ENCODE measurements at places on chromosomes 6 and 20. TPM values are rescaled to one million over a fixed set of nuclear protein-coding genes. Genes with fewer than 3 reads are reported as not detected.

The CD40 gene
- 12.7 TPM for total RNA-seq

- DNase-seq = no peak
Observed at GRCh38 chr20:62543470-62544302, 67.9 kb upstream of the GATA5 start.

GRCh38 chr20:25061103-25061799 lies 3.3 kb upstream of the ACSS1 start:
- no peak for DNase-seq

The HLA-DRA gene
- not detected for total RNA-seq

DNA sequence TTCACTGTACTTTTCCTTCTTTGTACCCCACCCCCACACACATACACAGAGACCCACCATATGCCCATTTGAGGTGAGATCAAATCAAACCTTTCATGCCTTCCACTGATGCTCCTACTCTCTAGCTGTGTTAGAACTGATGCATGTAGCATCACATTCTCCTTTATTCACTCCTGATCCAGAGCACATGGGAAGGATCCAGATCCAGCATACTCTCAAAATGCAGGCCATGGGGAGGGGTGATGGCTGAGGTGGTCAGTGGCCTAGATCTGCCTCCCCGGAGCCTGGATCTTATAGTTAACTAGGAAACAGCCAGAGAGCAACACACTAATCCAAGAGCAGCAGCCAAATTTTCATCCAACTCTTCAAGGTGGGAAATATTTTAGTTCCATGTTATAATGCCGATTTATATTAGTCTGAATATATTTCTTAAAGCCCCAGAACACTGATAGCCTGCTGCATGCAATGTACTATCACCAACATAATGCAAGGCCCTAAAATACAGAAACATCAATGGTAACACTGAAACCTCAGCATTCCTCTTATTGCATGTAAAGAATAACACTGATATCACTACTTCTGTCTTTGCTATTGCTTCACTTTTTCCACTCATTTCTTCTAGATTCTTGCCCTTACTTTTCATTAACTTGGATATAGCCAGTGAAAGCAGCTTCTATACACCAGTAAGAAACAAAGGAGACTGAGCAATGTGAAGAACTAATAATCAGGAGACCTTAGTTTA lies 126.8 kb upstream of the BEND6 start:
- no peak for DNase-seq

GRCh38 chr20:10642856-10643559 lies 30.8 kb downstream of the JAG1 start:
- DNase-seq = no peak

DNA sequence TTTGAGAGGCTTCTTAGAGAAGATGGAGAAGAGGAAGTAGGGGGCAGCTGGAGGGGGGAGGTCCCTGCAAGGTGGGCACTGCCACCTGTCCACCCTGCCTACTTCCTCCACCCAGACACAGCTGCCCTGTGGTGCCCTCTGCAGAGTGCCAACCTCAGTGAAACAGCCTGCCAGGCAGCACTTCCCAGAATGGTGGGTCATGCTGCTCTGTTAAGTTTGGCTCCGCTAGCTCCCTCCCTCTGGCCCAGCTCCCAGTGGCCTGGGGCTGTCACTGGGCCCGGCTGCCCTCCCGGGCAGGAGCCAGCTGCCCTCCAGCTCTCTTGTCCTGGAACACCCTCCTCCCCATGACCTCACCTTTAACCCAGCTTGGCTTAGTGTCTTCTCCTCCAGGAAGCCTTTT lies 5.1 kb upstream of the EPB41L1 start:
- no peak for DNase-seq

- DNase-seq = no peak
Observed at GRCh38 chr20:62205618-62206387, 14.3 kb downstream of the HRH3 start.

- DNase-seq = no peak
Observed at GRCh38 chr6:87675004-87675681, 26.9 kb downstream of the AKIRIN2 start.

DNA sequence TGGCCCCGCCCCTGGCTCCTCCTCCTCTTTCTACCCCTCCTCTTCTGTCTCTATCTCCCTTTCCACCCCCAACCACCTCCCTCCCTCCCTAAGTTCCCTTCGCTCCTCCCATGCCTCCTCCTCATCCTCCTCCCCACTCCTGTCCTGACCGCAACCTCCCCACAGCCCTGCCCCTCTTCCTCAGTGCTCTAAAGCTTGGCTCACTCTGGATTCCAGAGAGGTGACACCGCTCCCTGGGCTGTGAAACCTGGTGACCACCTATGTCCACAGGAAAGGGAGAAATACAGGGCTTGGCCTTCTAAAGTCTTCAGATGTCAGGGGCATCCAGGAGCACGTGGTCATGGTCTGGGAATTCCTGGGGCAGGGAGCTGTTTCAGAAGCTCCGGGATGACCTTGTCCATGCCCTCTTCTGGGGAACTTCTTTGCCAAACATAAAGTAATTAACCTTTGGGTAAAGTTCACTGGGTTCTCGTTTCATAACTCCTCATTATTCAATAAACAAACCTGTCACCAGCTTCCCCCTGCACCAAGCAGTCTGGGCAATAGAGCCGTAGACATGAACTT lies 345 bp upstream of the CST5 start:
- no peak for DNase-seq

DNA sequence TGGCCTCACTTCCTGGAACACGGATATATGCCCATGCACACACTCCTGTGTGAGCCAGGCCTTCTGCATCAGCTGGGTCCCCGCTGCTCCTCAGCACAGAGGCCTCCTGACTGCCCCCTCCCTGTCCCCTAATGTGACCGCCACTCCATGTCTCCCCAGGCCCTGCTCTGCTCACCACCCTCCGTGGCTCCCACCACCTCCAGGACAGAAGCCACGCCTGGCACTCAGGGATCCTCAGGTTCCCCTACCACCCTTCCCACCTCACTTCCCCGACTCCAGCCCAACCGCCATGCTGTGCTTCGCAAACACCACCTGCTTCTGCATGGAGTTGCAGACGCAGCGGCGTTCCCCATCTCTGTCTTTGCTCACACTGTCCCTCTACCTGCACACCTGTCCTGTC lies 4.3 kb upstream of the SRC start:
- no peak for DNase-seq

The PGC gene
- total RNA-seq = not detected

DNA sequence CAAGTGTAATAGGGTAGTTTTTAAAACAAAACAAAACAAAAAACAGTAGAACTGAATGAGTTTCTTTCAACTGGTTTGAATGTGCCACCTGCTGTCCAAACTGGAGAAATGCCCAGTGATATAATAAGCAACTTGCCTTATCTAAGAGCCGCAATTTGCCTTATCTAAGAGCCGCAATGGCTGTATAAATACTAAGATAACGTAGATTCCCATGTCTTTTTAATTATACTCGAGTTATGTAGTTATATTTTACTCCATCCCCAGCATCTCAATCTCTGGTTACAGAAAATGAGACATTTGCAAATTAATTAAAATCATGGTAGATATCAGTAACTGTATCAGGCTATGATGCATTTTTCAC lies 67.2 kb downstream of the RPP40 start:
- peak; percentile 47 for DNase-seq

- no peak for DNase-seq
Observed at GRCh38 chr20:20711413-20711812, 1.0 kb downstream of the RALGAPA2 start.

The GDAP1L1 gene
- not detected for total RNA-seq

The GABRR2 gene
- total RNA-seq = 0.46 TPM

GRCh38 chr6:35402136-35402855 lies 49.8 kb upstream of the FANCE start:
- DNase-seq = no peak

The KCNQ2 gene
- not detected for total RNA-seq

DNA sequence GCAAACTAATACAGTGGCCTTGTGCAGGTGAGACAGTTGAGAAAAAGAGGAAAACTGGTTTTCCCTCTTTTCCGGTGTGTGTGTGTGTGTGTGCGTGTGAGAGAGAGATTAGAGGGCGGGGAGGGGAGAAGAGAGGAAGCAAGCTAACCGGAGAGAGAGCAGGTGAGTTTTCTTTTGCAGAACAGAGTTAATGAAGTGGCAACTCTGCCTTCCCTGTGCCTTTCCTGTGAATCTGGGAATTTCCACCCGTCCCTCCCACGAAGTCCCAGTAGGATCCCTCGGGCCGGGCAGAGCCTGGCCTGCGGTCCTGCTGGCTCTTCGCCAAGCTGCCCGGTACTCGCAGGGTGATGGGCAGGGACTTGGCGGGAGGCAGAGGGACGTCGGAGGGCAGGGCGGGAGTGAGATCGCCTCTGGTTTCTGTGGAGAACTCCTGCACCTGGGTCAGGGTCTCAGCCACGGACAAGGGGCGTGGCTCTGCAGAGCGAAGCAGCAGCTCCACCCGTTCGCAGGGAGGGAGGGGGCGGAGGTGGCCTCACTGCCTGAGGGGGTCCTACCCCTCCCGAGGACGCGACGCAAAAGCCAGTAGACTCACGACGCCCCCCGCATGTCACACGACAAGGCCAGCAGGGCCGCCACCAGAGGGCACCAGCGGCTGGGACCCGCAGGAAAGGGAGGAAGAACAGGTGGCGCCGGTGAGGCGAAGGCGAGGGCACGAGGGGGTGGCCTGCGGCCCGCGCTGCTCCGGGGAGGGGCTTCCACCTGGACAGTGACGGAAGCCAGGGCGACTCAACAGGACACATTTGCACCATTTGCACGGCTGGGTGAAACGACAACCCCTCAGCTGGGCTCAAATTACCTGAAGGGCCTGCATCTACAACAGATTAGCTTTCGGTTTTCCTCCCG lies 51.2 kb upstream of the RNF182 start:
- DNase-seq = no peak

DNA sequence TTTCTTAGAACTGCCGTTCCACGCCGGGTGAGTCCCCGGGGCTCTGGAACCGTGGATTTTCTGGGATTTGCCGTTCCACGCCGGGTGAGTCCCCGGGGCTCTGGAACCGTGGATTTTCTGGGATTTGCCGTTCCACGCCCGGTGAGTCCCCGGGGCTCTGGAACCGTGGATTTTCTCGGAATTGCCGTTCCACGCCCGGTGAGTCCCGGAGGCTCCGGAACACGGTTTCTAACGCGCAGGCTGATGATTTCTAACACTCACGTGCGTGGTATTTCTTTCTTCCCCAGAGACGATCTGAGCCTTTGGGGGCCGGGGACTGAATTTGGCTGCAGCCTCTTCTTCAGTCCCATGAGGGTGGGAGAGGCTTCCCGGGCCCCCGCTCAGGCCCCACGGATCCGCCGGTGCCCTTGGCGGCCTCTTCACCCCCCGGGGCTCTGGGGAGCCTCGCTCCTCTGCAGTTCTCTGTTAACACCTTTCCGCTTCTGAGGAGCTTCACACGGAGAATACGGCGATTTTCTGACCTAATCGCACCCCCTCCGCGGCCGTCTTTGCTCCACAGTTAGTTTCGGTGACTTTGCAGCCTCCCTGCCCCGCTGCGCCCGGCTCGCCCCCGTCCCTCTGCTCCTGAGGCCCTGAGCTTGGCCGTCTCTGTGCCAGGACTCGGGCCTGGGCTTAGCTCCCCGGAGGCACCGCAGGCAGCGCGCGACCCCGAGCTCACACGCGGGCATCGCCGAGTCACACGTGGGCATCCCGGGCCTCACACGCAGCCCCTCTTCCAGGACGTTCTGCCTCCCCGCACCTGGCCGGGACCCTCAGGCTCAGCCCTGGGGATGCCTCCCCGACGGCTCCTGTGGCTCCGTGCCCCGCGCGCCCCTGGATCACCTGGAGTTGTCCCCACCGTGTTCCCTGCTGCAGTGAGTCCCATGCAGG lies 7.2 kb upstream of the KIF25 start:
- no peak for DNase-seq

DNA sequence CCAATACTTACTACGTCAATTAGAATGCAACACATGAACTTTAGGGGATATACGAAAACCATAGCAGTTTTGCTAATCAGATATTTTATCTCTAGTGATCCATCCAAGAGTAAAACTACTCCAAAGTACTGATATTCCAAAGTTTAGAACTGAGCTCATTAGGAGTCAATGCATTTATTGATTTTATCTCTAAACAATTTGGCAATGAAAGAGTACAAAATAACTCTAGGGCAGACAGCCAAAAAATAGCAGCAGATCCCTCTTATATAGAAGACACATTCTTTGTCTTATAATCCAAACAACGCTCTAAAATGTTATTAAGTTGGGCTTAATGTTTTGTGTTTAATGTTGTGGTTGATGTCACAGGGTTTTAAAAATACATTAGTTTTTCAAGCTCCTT lies 923.9 kb upstream of the MAN1A1 start:
- no peak for DNase-seq

GRCh38 chr6:34143884-34144580 lies 1.9 kb downstream of the GRM4 start:
- DNase-seq = no peak

DNA sequence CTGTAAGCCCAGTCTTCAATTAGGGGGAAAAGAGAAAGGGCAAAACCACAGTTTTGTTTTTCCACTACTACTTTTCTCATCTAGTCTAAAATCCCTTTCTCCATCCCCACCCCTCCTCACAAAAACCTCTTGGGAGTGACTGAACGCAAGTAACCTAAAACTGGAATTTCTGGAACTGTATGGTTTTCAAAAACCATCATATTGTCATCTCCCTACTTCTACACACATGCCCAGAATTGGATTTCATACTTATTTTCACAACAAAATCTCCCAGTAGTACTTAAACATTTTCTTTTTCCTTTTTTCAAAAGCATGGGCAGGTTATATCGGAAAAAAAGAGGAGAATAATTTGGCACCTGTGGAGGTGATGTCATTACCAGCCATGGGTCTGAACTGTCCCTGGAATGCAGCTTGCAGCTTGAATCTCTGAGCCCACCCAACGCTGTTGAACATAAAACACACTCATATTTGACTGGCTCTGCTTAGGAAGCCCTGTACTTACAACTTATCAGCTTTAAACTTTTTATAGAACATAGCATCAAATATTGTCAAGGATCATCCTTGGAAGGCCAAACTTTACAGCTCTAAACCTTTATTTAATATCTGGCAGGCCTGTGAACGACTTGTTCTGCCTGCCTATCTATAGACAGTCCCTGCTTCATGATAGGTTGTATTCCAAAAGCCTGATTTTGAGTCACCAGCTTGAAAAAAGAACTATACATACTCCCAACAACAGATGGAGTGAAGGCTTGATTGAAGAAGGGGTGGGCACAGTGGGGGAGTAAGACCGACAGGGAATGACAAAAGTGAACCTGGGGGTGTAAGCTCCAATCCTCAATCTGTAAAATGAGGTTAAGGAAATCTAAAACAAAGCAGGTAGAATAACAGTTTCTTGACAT lies 59.3 kb downstream of the EPB41L2 start:
- DNase-seq = no peak

DNA sequence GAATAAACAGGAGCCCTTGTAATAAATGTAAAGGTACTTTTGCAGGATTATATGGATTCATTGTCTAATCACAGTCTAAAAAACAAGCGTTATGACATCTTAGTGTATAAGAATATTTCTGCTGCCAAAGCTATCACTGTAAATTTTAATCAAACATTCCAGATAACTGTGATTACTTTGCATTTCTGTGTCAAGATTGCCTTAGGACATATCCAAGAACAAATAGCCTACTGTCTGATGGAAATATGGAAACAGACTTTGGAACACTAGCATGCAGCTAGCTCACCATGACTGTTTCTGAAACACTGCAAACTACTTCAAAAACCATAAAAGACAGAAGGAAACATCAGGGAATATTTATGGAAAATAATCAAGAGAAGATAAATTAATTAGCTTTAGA lies 248.7 kb upstream of the ASCC3 start:
- no peak for DNase-seq

GRCh38 chr20:62580052-62580451 lies 62.3 kb upstream of the SLCO4A1 start:
- no peak for DNase-seq
